ENCODE measurements at places on chromosomes 6 and 20. TPM values are rescaled to one million over a fixed set of nuclear protein-coding genes. Genes with fewer than 3 reads are reported as not detected.

DNA sequence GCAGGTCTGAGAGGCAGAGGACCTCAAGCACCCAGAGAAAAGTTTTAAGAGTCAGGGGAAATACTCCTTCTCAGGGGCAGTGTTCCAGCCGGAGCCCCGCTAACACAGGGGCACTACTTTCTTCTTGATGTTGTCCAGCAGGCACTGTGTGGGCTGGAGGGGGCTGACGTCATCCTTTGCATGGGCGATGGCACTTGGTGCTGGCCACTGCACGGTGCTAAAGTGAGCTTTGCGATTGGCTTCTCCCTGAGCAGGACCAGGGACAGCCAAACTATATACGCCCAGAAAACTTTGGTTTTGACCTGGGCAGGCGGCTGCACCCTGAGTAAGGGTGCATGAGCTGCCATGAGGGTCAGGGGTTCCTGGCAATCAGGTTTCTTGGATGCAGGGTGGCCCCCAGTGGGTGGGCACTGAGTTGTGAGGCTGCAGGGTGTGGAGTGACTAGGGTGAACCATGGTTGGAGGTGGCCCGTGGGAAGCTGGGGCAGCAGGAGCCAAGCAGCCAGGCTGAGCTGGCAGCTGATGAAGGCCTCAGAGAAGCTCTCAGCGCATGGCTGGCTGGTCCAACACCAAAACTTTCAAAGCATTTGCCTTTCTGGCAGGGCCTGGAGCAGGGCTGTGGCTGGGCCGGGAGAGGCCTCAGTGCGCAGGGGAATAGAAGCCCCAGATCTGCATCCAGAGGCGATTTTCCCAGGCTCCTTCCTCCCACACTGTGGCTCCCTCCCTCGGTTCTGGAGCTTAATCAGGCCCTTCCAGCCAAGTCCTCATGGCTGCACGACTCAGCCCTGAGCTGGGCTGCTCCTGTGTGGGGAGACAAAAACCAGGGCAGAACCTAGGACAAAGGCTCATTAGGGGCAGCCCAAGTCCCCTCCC, 18.3 kb downstream of the MRPS18A start:
- DNase-seq: no peak

- no peak for DNase-seq
These were observed 31.2 kb downstream of the RREB1 start for GRCh38 chr6:7138921-7139358.

DNA sequence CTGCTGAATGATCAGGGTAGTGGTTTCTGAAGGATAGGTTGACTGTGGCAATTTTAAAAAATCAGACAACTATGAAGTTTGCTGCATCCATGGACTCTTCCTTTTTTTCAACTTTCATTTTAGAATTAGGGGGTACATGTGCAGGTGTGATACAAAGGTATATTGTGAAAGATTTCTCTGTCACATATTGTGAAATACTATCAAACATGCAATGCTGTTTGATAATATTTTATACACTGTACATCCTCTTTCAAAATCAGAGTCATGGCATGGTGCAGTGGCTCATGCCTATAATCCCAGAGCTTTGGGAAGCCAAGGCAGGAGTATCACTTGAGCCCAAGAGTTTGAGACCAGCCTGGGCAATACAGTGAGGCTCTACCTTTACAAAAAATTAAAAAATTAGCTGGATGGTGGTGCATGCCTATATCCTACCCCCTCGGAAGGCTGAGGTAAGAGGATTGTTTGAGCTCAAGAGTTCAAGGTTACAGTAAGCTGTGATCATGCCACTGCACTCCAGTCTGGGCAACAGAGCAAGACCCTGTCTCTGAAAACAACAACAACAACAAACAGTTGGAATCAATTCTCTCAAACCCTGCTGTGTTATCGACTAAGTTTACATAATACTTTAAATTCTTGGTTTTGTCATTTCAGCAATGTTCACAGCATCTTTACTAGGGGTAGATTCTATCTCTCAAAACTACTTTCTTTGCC, 4.6 kb downstream of the WFDC12 start:
- DNase-seq: no peak

GRCh38 chr6:158703111-158703836, 53.4 kb downstream of the SYTL3 start:
- DNase-seq: no peak

DNA sequence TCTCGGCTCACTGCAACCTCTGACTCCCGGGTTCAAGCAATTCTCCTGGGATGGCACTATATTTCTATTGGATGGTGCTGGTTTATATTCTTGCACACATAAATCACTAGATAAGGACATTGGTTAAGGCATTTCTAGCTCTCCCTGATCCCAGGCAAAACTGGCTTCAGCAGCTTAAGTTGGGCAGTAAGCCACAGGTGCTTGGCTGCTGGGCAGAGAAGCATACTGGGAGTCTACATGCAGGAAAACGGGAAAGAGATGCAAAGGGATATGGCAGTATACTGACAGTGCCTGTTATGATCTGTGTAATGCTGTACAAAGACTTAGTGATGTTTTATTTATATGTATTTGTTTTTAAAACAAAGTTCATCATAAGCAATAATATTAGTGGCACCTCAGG, 33.3 kb upstream of the ZFP64 start:
- DNase-seq: no peak

GRCh38 chr6:28505733-28506132, 9.9 kb downstream of the GPX6 start:
- no peak for DNase-seq

GRCh38 chr6:136564180-136564579, 14.0 kb upstream of the MAP7 start:
- no peak for DNase-seq

DNA sequence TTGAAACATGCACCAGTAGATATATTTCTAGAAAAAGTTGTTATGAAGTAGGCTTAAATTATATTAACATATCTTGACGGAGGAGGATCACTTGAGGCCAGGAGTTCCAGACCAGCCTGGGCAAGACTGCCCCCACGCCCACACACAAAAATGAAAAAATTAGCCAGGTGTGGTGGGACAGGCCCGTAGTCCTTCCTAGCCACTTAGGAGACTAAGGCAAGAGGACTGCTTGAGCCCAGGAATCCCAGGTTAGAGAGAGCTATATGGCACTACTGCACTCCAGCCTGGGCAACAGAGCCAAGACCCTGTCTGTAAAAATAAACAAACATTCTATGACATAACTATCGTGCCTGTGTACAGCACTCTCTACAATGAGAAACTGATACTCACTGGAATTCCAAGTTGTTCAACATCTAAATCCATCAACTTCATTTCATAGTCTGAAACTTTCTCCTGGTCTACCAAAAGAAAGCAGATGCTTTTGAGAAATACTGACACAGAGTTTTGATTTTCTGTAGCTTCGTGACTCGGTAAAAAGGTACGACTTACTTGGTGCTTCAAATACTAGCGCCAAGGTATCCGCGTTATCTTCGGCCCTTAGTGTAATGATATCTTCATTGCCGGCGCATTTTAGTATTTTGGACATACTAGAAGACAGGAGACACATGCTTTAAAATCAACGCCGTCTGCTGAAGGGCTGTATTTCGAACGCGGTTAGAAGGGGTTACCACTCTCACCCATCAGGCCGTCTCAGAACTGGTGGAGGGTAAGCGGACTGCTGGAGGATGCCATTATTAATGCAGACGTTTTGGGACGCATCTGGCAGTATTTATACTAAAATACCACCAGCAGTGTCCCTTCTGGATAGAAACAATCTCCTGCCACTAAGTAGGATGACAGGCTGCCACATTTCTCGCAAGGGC, 1.3 kb downstream of the PCNA start:
- DNase-seq: no peak

- no peak for DNase-seq
These were observed 114.5 kb downstream of the RNF144B start for GRCh38 chr6:18501663-18502013.

GRCh38 chr6:133916650-133917151, 27.8 kb downstream of the TCF21 start:
- peak; percentile 75 for DNase-seq

The BRD2 gene
- total RNA-seq: 352 TPM

The EBF4 gene
- total RNA-seq: 14.8 TPM

The ME1 gene
- 1.3 TPM for total RNA-seq

The PNLDC1 gene
- total RNA-seq: 0.24 TPM

The TFAP2A gene
- 0.31 TPM for total RNA-seq

The SLC16A10 gene
- 0.48 TPM for total RNA-seq

The PXDC1 gene
- 2.3 TPM for total RNA-seq

The NMBR gene
- not detected for total RNA-seq

The CNKSR3 gene
- 0.20 TPM for total RNA-seq

The C20orf144 gene
- 0.81 TPM for total RNA-seq

The NKX2-2 gene
- total RNA-seq: not detected

Data from natural killer cell treated with Interleukin-12 subunit alpha and Interleukin-12 subunit beta and Interleukin-15 and Interleukin-18, amount 100 ng/mL, for 72 hours (primary cell).